ENCODE measurements at places on chromosomes 7 and 10.

- no peak for DNase-seq
Measured at GRCh38 chr10:111707076-111707475, 476.5 kb downstream of the GPAM start.

DNA sequence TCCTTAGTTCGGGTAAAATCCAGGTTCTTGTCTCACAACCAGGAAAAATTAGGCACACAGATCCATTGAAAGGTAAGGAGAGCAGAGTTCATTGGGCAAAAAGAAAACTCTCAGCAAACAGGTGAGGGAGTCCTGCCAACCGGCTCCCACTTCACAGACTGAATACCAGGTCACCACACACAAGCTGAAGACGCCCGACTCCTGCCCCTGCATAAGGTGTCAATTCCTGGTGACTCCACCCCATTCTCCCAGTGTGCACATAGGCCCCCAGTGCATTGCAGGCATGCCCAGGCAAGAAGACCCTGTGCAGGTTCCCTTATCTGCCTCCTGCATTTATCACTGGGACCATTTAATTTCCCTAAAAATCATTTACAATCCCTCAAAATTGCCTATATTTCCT is 354.6 kb downstream of the LRRTM3 start:
- DNase-seq = no peak

DNA sequence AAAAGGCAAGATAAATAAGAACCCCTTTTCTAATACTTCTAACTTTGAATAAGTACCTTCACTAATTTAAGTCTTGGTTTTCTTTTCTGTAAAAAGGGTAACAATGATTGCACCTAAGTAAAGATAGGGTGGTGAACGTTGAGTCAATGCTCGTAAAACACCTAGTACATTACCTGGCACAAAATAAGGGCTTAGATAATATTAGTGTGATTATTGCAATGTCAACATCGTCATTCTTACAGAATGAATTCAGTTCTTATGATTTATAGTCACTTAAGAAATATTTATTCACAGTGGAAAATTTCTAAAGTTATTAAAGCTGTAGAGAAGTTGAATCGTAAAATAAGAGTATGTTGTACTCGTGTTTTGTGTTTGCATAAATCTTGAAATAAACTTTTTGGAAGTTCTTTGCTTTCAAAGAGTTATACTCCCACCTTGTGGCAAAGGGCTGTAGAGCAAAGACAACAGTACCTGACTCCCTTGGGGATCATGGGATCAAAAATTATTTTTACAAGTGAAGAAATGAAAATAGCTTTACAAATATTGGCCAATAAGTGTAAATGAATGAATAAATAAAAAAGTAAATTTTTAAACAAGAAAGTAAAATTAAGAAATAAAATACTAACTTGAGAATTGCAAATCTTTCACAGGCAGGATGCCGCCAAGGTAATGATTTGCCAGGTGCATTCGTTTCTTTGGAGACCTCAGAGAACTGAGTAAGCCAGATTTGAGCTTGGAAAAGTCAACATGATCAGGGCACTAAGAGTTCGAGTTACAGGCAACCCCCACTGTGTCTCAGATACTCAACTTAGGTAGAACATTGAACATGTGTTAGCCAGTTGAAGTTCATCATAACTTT is 285.8 kb upstream of the CACNA2D1 start:
- DNase-seq = no peak

DNA sequence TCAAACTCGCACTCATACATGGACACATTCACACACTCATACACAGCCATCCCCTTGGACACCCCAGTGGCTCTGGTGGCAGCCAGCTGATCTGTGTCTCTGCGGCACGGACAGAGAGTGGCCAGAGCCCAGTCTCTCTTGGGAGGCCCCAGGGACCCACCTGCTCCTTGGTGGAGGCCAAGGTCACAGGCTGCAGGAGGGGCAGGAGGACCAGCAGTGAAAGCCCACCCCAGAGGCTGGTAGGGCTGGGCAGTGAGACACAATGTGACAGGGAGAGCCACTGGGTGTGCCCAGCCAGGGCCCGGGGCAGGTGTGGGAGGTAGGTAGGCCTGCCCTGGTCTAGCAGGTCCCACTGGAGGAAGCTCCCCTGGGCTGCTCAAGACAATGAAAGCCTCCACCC is 18.5 kb downstream of the SHH start:
- no peak for DNase-seq

GRCh38 chr7:141198194-141198958 is 124.5 kb downstream of the TMEM178B start:
- DNase-seq = no peak

DNA sequence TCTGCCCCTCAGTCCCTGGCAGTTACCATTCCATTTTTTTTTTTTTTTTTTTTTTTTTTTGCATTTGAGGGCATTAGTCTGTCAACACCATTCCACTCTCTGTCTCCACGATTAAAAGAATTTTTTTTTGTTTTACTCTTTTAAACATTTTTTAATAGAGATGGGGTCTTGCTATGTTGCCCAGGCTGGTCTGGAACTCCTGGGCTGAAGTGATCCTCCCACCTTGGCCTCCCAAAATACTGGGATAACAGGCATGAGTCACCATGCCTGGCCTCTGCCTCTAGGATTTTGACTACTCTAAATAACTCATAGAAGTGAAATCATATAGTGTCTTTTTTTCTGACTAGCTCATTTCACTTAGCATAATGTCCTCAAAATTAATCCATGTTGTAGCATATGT is 16.5 kb upstream of the CLDN3 start:
- DNase-seq = no peak

GRCh38 chr10:125035588-125036295 is 93.8 kb downstream of the ZRANB1 start:
- DNase-seq = no peak

DNA sequence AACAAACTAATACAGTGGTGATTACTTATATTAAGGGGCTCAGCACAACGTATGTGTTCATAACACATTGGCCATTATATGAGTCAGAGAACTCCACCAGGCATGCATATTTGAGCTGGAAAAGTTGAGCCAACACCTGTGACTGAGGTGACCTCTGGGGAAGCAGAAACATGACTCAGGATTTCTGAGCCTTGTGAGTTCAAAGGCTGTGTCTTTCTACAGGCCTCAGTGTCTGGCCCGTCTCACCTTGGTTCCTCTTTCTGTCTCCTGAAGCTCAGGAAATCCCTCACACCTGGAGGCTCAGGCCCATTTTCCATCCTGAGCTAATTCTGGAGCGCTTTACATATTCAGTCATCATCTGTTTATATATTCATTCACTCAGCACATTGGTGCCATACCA is 230.9 kb upstream of the AGK start:
- DNase-seq = no peak

GRCh38 chr10:12847361-12847975 is 154.0 kb downstream of the CCDC3 start:
- no peak for DNase-seq

Data from putamen (tissue), 1 donor.